ENCODE measurements at places on chromosomes 7 and 10. TPM values are rescaled to one million over a fixed set of nuclear protein-coding genes. Genes with fewer than 3 reads are reported as not detected.

GRCh38 chr10:5971315-5971832 lies 6.0 kb downstream of the IL15RA start:
- DNase-seq: peak; percentile 83
- H3K27me3 ChIP-seq: no peaks in the 10 kb centered on the region
- no peak overlapping the region for H3K27ac ChIP-seq
- no peak overlapping the region for H3K4me3 ChIP-seq

GRCh38 chr10:73867126-73867807 lies 7.1 kb downstream of the CAMK2G start:
- no peaks in the 10 kb centered on the region for H3K27me3 ChIP-seq
- no peak for DNase-seq
- peaks cover 6% of the 10 kb centered on the region for H3K36me3 ChIP-seq
- H3K4me3 ChIP-seq: no peak overlapping the region
- no peak overlapping the region for H3K27ac ChIP-seq

DNA sequence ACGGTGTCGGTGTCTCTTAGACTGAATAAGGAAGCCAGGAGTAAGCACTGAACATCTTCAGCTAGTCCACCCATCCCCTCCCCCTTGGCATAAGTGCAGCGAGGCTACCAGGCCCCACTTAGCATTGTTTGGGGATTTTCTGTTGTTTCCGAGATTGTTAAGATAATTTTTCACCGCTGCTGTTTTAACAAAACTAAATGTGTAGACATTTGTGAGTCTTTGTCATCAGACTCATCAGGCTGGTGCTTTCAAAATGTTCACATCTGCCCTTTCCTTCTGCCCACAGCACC lies 21.0 kb upstream of the GOT1 start:
- H3K36me3 ChIP-seq: no peaks in the 10 kb centered on the region
- no peak overlapping the region for H3K27ac ChIP-seq
- peaks cover 55% of the 10 kb centered on the region for H3K27me3 ChIP-seq
- H3K4me1 ChIP-seq: no peaks in the 10 kb centered on the region
- H3K4me3 ChIP-seq: no peak overlapping the region
- DNase-seq: no peak

The CYP2C18 gene
- total RNA-seq: not detected

- no peak for DNase-seq
- H3K27ac ChIP-seq: peak overlapping the region; percentile 91
- peaks cover 64% of the 10 kb centered on the region for H3K4me1 ChIP-seq
- H3K27me3 ChIP-seq: no peaks in the 10 kb centered on the region
- no peaks in the 10 kb centered on the region for H3K36me3 ChIP-seq
These were observed 21.0 kb downstream of the GNA12 start for GRCh38 chr7:2823130-2823529.
